Glomerular endothelial cell (primary cell): ENCODE measurements at places on chromosomes 3 and 15. TPM values are rescaled to one million over a fixed set of nuclear protein-coding genes. Genes with fewer than 3 reads are reported as not detected.

Gene ASB14
- not detected in 2 replicates for total RNA-seq

Gene SGO1
- 1.7 and 4.3 TPM in 2 replicates for total RNA-seq

Gene CLDN18
- total RNA-seq = not detected in 2 replicates

Gene ZNF860
- total RNA-seq = 1.2 and 1.5 TPM in 2 replicates

Gene AADACL2
- total RNA-seq = not detected in 2 replicates

Gene RTP3
- total RNA-seq = not detected in 2 replicates

Gene DENND6A
- total RNA-seq = 16.3 and 36.6 TPM in 2 replicates

Gene EEFSEC
- 8.0 and 15.6 TPM in 2 replicates for total RNA-seq

Gene ZIC4
- total RNA-seq = not detected in 2 replicates

Gene IL5RA
- total RNA-seq = not detected in 2 replicates

Gene IMPG2
- total RNA-seq = 0.34 and 0.99 TPM in 2 replicates

Gene THPO
- not detected in 2 replicates for total RNA-seq

Gene ITGA11
- total RNA-seq = 50.8 and 54.2 TPM in 2 replicates

Gene PLCH1
- 1.2 TPM in 1 of 2 replicates, not detected in the other for total RNA-seq

Gene EXD1
- total RNA-seq = 0.53 TPM in 1 of 2 replicates, not detected in the other

Gene TERB2
- total RNA-seq = not detected in 2 replicates

Gene TERC
- 38.5 and 69.2 TPM in 2 replicates for total RNA-seq

Gene AGBL1
- total RNA-seq = not detected in 2 replicates

Gene MINDY2
- 13.5 and 14.7 TPM in 2 replicates for total RNA-seq

Gene DAPK2
- 3.0 and 22.3 TPM in 2 replicates for total RNA-seq

Gene GOLGA8O
- total RNA-seq = not detected in 2 replicates

Gene ANKRD34C
- not detected in 2 replicates for total RNA-seq

Gene SPRED1
- total RNA-seq = 13.8 and 22.2 TPM in 2 replicates

Gene RNF168
- 9.7 and 15.1 TPM in 2 replicates for total RNA-seq

Gene CHST13
- not detected in 2 replicates for total RNA-seq

Gene ZNF660
- total RNA-seq = 0.63 and 0.88 TPM in 2 replicates

Gene XCR1
- total RNA-seq = not detected in 2 replicates

Gene SEMA7A
- total RNA-seq = 15.3 and 25.6 TPM in 2 replicates

Gene DOCK3
- total RNA-seq = 0.19 and 0.29 TPM in 2 replicates

Gene SKOR1
- total RNA-seq = 0.19 TPM in 1 of 2 replicates, not detected in the other

Gene CCRL2
- 11.5 and 15.8 TPM in 2 replicates for total RNA-seq

Gene CCDC66
- total RNA-seq = 4.3 and 20.1 TPM in 2 replicates

Gene ZNF148
- 15.2 and 21.4 TPM in 2 replicates for total RNA-seq

Gene BOC
- 2.2 and 4.2 TPM in 2 replicates for total RNA-seq

Gene CDHR4
- total RNA-seq = not detected in 2 replicates

Gene ACAA1
- 40.3 and 52.9 TPM in 2 replicates for total RNA-seq

Gene ATP2B2
- not detected in 2 replicates for total RNA-seq
